ENCODE measurements at places on chromosomes 1 and 21. TPM values are rescaled to one million over a fixed set of nuclear protein-coding genes. Genes with fewer than 3 reads are reported as not detected.

- DNase-seq: no peak
These were observed 76.5 kb upstream of the WDR26 start for GRCh38 chr1:224510880-224511645.

GRCh38 chr1:96048572-96049212 lies 672.9 kb upstream of the PTBP2 start:
- DNase-seq: no peak

DNA sequence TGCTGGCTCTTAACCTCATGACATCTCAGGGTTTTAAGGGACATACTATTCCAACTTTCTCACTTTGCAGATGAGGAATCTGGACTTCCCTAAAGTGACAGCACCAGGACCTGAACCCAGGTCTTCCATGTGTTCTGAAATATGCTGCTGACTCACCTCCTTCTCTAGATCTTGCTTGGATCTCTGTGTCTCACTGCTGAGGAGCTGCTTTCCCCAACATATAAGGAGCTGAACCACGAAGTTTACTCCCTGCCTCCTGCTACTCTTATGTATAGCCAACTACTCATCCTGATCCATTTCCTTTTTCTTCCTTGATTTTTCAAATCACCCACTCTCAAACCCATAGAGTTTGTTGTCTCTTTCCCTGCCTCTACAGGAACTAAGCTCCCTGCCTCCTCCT lies 38.2 kb downstream of the ALG14 start:
- DNase-seq: no peak

DNA sequence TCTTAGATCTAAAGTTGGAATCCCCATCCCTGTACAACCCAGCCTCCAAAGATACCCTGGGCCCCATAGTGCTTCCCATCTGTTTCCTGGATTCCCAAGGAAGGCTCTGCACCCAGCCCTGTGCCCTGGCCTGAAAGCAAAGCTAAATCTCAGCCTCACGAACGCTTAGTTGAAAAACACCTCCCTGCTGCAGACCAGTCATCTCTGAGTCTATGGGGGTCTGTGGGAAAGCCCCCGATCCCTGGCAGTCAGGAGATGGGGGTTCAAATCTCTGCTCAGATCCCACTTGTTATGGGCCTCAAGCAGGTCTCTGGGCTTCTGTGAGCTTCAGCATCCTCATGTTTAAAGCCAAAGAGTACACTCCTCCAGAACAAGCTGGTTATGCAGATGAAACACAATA lies 210.5 kb upstream of the GRIK3 start:
- DNase-seq: no peak

GRCh38 chr1:61332196-61332753 lies 249.9 kb downstream of the NFIA start:
- DNase-seq: no peak

MMP23B gene
- total RNA-seq: 0.33 TPM

GNAT2 gene
- total RNA-seq: 0.42 TPM

MAP3K21 gene
- 0.26 TPM for total RNA-seq

RYR2 gene
- not detected for total RNA-seq

Data from pulmonary artery endothelial cell (primary cell).